ENCODE measurements at places on chromosomes 1 and 21. TPM values are rescaled to one million over a fixed set of nuclear protein-coding genes. Genes with fewer than 3 reads are reported as not detected.

MEGF6 gene
- total RNA-seq, result 11.2 TPM

CASQ1 gene
- total RNA-seq, result not detected

FOXO6 gene
- 0.82 TPM for total RNA-seq

PLOD1 gene
- 90.6 TPM for total RNA-seq

CHI3L2 gene
- total RNA-seq, result 0.49 TPM

NPHS2 gene
- not detected for total RNA-seq

NECTIN4 gene
- 2.2 TPM for total RNA-seq

ADAMTS5 gene
- not detected for total RNA-seq

PIK3C2B gene
- 8.0 TPM for total RNA-seq

PRR9 gene
- not detected for total RNA-seq

ATP1A4 gene
- total RNA-seq, result not detected

TRIM67 gene
- 0.30 TPM for total RNA-seq

PTGFR gene
- total RNA-seq, result not detected

ENSA gene
- 128 TPM for total RNA-seq

SFN gene
- 575 TPM for total RNA-seq

SLAMF9 gene
- total RNA-seq, result 0.68 TPM

ZNF648 gene
- total RNA-seq, result not detected

PCP4 gene
- not detected for total RNA-seq

C8B gene
- not detected for total RNA-seq

PTPRU gene
- 7.2 TPM for total RNA-seq

RNF186 gene
- total RNA-seq, result not detected

PRDM16 gene
- total RNA-seq, result 0.45 TPM

CACNA1S gene
- not detected for total RNA-seq

ADGRL4 gene
- not detected for total RNA-seq

ZNF692 gene
- total RNA-seq, result 20.4 TPM

RHEX gene
- not detected for total RNA-seq

MTX1 gene
- 76.9 TPM for total RNA-seq

SYCP1 gene
- total RNA-seq, result not detected

IL20 gene
- not detected for total RNA-seq

MATN1 gene
- total RNA-seq, result 0.10 TPM

COL11A1 gene
- total RNA-seq, result 1.7 TPM

GBP6 gene
- not detected for total RNA-seq

All from A549 treated with Hydrocortisone at 1 μM for 4 hours (cell line).